ENCODE measurements at places on chromosomes 5 and 9.

- no peak overlapping the region for H3K27ac ChIP-seq
- DNase-seq, result peak; percentile 89
- peaks cover 20% of the 10 kb centered on the region for H3K36me3 ChIP-seq
- no peak overlapping the region for H3K4me3 ChIP-seq
- H3K4me1 ChIP-seq, result peaks cover 34% of the 10 kb centered on the region
These were observed 5.3 kb downstream of the ANKS6 start for GRCh38 chr9:98790842-98791607.

DNA sequence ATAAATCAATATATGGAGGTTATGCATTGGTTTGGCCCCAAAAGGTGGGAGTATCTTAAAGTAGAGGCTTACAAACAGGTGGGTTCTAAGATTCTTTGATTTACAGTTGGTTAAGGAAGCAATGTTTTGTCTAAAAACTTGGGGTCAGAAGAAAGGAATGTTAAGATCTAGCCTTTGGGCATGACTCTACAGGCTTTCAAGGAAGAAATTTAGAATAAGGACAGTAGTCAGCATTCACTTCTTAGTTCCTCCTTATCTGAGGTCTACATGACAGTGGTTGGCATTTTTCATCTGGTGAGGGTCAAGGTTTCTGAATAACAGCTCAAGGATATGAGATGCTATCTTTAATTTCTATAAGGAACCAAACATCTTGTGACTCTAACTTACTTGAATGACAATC lies 122.8 kb downstream of the CAMK4 start:
- H3K27me3 ChIP-seq, result no peaks in the 10 kb centered on the region
- H3K27ac ChIP-seq, result no peak overlapping the region
- no peaks in the 10 kb centered on the region for H3K4me1 ChIP-seq
- H3K36me3 ChIP-seq, result no peaks in the 10 kb centered on the region
- H3K4me3 ChIP-seq, result no peak overlapping the region

GRCh38 chr9:124869986-124870560 lies 8.1 kb downstream of the ARPC5L start:
- DNase-seq, result peak; percentile 92
- H3K27ac ChIP-seq, result peak overlapping the region; percentile 98
- H3K36me3 ChIP-seq, result peaks cover 20% of the 10 kb centered on the region
- peak overlapping the region; percentile 88 for H3K4me3 ChIP-seq
- no peaks in the 10 kb centered on the region for H3K27me3 ChIP-seq
- H3K4me1 ChIP-seq, result peaks cover 75% of the 10 kb centered on the region

DNA sequence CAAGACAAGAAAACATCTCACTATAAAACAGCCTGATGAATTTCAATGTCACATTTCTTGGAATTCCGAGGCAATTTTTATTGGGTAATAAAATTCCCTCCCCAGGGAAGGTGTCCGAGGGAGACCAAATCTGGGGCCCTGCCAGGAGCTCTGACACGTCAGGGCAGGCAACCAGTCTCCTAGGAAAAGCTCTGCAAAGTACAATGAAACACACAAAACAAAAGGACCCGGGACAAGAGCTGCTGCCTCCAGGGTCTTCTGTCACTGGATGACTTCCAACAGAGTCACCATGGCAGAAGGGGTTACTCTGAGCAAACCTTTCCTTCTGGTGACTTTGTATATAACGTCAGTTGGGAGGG lies 50.8 kb downstream of the SAXO1 start:
- no peaks in the 10 kb centered on the region for H3K36me3 ChIP-seq
- H3K4me1 ChIP-seq, result no peaks in the 10 kb centered on the region
- no peak for DNase-seq
- H3K27me3 ChIP-seq, result no peaks in the 10 kb centered on the region
- H3K4me3 ChIP-seq, result no peak overlapping the region

DNA sequence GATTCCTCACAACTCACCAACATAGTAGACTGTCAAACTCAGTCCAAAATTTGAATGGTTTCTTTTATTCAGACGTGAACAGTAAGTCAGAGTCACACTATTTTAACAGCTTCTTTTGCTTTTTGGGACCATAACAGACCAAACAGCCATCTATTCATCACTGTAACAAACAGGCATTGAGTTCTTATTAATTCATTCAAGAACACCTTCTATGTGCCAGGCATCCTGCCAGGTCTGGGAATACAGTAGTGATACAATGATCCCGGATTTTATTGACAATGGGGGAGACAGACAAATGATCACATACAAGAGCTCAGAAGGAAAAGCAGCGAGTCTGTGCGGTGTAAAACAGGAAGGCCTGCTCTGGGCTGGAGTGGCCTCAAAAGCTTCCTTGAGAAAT lies 153.3 kb upstream of the ERCC6L2 start:
- no peaks in the 10 kb centered on the region for H3K4me1 ChIP-seq
- no peaks in the 10 kb centered on the region for H3K27me3 ChIP-seq
- no peak overlapping the region for H3K27ac ChIP-seq
- DNase-seq, result no peak
- no peaks in the 10 kb centered on the region for H3K36me3 ChIP-seq

Measured in spleen (tissue), 13 donors.